ENCODE measurements at places on chromosomes 1 and 21. TPM values are rescaled to one million over a fixed set of nuclear protein-coding genes. Genes with fewer than 3 reads are reported as not detected.

Gene PCP4
- total RNA-seq, result not detected

Gene LY9
- 5.1 TPM for total RNA-seq

Gene CNTN2
- total RNA-seq, result not detected

Gene HDAC1
- 29.5 TPM for total RNA-seq

Gene PADI1
- not detected for total RNA-seq

Gene APOBEC4
- not detected for total RNA-seq

Gene NGF
- 2.3 TPM for total RNA-seq

Gene GSTM2
- 51.1 TPM for total RNA-seq

Gene MEX3A
- total RNA-seq, result 0.17 TPM

Gene OR2T35
- total RNA-seq, result not detected

Gene FNDC10
- 0.22 TPM for total RNA-seq

Gene KIF17
- 2.0 TPM for total RNA-seq

Gene RPTN
- total RNA-seq, result 0.22 TPM

Gene STK40
- total RNA-seq, result 26.3 TPM

Data from subcutaneous adipose tissue (tissue), 4 donors.